ENCODE measurements at places on chromosomes 16 and 17.

DNA sequence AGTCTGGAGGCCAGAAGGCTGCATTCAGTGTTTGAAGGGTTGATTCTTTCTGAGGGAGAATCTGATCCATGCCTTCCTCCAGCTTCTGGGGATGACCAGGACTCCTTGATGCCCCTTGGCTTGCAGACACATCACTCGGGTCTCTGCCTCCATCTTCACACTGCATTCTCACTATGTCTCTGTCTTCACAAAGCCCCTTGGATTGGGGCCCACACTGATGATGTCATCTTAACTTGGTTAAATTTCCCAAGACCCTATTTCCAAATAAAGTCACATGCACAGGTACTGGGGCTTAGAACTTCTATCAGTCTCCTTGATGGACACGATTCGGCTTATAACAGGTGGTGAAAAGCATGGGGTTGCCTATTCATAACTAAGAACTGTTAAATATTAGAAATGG, 112.1 kb upstream of the MYOCD start:
- no peak for DNase-seq

GRCh38 chr16:78364556-78364880, 265.1 kb downstream of the WWOX start:
- DNase-seq: no peak

DNA sequence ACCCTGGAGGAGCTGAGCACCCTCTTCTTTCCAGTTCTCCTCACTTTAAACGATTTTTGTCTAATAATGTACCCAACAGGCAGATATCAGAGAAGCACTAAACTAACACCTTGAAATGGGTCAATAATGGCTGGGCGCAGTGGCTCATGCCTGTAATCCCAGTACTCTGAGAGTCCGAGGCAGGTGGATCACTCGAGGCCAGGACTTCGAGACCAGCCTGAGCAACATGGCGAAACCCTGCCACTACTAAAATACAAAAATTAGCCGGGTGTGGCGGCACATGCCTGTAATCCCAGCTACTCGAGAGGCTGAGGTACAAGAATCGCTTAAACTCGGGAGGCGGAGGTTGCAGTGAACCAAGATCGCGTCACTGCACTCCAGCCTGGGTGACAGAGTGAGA, 57.4 kb downstream of the ZFHX3 start:
- no peak for DNase-seq

GRCh38 chr17:14311981-14312380, 11.1 kb downstream of the HS3ST3B1 start:
- no peak for DNase-seq

DNA sequence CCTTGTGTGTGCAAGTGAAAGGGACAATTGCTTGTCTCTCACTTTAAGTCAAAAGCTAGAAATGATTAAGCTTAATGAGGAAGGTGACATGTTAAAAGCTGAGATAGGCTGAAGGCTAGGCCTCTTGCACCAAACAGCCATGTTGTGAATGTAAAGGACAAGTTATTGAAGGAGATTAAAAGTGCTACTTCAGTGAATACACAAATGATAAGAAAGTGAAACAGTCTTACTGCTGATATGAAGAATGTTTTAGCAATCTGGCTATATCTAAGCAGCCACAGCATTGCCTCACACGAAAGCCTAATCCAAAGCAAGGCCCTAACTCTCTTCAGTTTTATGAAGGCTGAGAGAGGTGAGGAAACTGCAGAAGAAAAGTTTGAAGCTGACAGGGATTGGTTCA, 71.0 kb downstream of the CDRT15 start:
- no peak for DNase-seq

DNA sequence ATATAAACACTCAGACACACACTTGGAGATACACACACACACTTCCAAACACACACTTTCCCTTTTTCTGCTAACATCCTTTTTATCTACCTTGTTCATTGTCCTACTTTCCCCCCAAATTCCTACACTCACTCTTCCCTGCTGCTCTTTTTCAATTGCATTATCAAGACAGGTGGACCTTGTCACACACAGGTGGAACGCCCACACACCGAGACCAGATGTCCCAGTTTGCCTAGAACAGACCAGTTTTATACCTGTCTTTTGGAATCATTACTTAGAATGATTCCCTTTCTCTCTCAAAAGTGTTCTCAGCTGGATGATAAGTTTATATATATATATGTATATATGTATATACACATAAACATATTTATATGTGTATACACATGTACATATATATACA, 50.7 kb upstream of the ARHGAP44 start:
- DNase-seq: no peak

- DNase-seq: no peak
Observed at GRCh38 chr16:75476817-75477216, 12.3 kb upstream of the TMEM170A start.

DNA sequence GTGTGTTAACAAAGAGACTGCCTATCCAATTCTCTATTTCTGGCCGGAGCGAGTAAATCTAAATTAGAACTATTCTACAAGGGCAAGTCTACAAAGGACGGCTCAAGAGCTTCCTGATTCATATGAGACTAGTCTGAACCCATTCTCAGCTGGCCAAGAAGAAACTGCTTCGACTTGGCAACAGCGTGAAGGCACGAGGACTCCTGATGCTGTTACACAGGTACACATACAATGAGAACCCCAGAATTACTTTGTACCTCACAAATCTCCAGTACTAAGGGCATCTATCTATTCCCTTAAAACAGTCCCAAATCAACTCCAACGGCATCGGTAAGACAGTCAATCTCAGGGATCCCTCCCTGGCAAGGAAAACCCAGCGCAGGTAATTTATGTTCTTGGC, 1.5 kb downstream of the CRK start:
- DNase-seq: no peak

GRCh38 chr17:82489117-82489516, 30.4 kb upstream of the FOXK2 start:
- DNase-seq: no peak

DNA sequence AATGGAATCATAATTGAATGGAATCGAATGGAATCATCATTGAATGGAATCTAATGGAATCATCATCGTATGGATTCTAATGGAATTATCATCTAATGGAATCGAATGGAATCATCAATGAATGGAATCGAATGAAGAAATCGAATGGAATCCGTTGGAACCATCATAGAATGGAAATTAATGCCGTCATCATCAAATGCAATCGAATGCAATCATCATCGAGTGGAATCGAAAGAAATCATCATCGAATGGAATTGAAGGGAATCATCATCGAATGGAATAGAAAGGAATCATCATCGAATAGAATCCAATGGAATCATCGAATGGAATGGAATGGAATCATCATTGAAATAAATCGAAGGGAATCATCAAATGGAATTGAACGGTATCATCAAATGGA, 217.2 kb downstream of the SHCBP1 start:
- no peak for DNase-seq
